ENCODE measurements at places on chromosomes 4 and X.

GRCh38 chrX:153953342-153953830 is 8.9 kb upstream of the RENBP start:
- peak; percentile 77 for DNase-seq

- no peak for DNase-seq
Observed at GRCh38 chr4:139908636-139909437, 243.2 kb downstream of the MGST2 start.

DNA sequence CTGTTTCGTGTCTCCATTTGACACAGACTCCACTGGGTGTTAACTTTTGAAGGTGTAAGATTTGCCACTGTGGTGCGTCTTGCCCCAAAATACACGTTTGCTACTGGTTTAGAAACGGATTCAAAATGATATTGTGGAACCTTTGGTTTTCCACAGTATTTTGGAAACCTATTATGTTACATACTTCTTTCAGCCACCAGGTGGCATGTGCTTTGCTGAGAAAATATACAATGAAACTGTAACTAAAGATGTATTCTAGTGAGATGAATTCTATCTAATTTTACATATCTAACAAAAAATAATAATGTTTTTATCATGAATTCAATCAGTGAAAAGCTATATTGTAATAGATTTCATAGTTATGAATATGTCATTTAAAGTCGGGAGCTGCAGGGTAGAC is 28.4 kb upstream of the SLITRK4 start:
- DNase-seq: no peak

DNA sequence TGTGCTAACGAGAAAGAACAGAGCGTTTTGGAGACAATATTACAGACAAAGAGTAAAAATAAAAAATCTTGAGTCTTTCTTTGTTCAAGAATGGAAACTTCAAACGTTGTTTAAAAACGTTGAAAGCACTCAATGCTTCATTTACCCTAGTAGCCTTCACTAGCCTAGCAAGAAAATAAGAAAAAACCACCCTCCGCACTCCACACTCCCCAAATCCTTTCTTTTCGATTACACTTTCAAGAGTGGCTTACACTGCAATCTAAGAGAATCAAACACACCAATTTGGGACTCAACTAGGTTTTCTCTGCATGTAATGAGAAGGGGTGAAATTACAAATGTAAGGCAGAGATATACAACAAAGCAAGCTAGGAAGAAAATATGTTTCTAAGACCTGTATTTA is 4.7 kb downstream of the TMSB4X start:
- DNase-seq: no peak

GRCh38 chr4:127055357-127055756 is 577.4 kb upstream of the INTU start:
- DNase-seq: no peak

GRCh38 chr4:55343887-55344286 is 2.2 kb upstream of the SRD5A3 start:
- no peak for DNase-seq

DNA sequence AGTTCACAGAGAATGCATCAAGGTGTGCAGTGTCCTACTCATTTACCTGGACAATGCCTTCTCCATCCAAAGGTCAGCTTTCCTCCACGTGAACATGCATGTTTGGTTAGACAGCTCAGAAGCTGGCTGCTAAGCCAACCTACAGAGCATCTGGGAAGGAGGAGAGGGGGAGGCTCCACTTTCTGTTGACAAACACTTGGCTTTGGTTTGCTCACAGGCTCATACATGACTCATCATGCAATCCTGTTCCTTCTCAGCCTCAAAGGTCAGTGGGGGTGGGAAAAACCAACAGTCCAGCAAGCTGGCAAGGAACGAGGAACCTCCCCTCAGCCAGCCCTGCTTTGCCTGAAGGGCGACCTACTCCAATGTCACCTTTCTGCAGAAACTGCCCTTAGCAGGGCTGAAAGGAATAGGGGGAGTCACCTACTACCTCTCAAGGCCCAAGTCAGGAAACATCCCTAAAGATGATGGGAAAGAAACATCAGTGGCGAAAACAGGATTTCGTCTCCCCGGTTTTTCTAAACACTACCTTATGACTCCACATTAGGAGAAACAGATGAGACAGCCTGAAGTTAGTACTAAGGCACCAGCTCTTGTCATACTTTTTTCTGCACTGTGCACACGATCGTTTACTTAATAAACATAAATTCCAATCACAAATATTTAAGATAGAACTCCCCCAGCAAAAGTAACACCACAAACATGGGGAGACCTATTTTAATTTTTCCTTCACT is 37.9 kb downstream of the RELL1 start:
- DNase-seq: no peak

GRCh38 chrX:138534410-138534809 is 177.1 kb downstream of the FGF13 start:
- DNase-seq: no peak

- no peak for DNase-seq
Observed at GRCh38 chrX:118770133-118770760, 42.8 kb downstream of the IL13RA1 start.

- DNase-seq: no peak
Observed at GRCh38 chr4:10371869-10372471, 85.3 kb downstream of the ZNF518B start.

DNA sequence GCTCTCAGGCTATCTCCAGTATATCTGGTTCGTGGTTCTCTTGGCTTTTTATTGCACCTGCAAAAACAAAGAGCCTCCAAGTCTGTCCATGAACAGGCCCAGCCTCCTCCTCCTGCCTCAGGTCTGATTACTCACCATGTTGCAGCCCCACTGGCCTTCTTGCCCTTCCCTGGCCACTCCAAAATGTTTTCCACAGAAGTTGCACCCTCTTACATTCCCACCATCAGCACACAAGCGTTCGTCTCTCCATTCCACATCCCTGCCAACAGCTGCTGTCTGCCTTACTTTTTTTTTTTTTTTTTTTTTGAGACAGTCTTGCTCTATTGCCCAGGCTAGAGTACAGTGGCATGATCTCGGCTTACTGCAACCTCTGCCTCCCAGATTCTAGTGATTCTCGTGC is 86.7 kb downstream of the RFC1 start:
- no peak for DNase-seq

DNA sequence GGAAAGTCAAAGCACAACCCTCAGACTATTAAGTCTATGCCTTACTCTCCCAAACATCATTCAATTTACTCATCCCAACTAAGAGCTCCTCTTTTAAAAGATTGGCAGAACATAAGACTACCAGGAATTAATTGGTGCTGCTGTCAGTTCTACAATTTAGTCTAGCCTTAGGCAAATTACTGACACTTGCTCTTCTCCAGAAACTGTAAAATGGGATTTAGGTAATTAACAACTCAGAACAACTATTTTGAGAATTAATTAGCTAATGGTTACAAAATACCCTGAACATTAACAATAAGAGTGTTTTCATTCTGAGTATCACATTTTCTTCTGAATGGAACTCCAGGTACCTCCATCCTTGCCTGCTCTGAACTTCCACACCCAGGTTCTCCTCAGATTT is 36.2 kb upstream of the RBM47 start:
- no peak for DNase-seq

DNA sequence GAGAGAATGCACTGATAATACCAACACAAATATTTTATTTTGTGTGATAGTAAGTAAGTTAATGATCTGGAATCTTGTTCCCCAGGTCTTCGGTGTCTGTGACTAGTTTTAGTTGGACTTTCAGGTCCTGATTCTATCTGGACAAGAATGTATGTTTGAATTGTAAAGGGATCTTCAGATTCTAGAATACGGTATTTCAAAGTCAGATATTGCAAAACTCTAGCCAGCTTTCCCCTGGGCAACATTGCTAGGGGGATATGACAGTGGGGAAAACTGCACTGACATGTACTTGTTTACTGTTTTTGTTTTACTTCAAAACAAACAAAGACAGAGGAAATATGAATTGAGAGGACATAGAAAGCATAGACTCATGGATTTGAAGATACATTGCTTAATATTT is 489.0 kb downstream of the FAM133A start:
- no peak for DNase-seq

DNA sequence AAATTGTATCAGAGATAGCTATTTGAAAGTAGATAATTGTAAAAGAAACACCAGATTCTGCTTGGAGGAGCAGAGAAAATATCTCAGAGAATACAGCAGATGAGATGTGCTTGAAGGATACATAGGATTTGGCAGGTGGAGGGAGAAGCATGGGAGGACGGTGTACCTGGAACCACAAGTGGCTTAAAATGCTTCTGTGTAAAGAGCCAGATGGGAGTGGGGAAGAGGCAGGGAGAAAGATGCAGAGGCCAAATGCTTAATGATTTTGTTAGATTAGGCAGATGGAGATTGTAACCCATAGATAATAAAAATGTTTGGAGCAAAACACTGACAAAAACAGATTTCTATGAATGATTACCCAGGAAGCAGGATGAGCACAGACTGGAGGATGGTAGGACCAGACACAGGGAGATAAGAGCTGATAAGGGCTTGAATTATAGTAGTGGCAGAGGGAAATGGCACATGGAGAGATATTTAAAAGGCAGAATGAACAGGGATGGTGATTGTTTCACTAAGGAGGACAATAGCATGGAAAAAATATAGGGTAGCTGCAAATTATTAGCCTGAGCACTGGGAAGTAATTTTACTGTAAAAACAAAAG is 145.7 kb upstream of the TBC1D9 start:
- no peak for DNase-seq

DNA sequence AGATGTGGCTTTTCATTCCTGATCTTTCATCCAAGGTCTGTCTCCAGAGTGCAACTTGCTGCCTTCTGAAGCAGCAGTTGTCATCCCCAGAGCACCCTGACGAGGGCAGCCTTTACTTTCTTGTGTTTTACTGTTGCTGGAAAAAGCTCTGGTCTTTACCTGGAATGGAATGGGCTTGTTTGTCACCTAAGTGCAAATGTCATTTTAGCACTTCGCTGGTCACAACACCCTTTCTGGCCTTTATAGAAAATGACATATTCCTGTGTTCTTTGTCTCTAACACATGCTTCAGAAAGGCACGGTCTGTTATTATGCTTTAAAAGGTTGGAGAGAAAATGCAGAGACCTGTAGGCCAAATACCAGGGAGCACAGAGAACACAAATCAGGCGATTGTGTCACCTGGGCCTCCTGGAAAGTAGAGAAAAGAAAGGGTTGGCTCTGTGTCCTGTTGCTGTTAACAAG is 332.7 kb upstream of the IGFBP7 start:
- no peak for DNase-seq

DNA sequence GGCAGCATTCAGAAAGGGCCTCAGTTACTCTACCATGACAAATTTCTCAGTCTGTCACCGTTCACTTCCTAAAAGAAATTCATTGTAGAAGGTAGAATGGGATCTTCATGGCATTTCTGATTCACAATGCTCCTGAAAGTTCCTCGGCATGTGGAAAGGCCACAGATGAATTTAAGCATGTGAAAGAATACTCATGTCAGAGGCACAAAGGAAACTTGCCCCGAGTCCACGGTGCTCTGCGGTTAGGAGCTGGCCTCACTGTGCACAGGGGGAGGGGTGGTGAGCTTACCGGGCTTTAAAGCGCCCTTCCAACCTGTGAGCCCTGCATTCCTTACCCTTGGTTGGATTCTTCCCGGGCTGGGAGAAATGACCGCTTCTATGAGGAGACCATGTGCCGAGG is 9.3 kb downstream of the TKTL1 start:
- DNase-seq: no peak

- DNase-seq: peak; percentile 70
Observed at GRCh38 chrX:12956704-12957534, 18.0 kb upstream of the TMSB4X start.

GRCh38 chr4:104593019-104593418 is 98.3 kb upstream of the CXXC4 start:
- no peak for DNase-seq

- no peak for DNase-seq
Observed at GRCh38 chr4:141570290-141570689, 66.1 kb upstream of the IL15 start.

- peak; percentile 49 for DNase-seq
Observed at GRCh38 chr4:152643153-152644035, 36.4 kb downstream of the TMEM154 start.

DNA sequence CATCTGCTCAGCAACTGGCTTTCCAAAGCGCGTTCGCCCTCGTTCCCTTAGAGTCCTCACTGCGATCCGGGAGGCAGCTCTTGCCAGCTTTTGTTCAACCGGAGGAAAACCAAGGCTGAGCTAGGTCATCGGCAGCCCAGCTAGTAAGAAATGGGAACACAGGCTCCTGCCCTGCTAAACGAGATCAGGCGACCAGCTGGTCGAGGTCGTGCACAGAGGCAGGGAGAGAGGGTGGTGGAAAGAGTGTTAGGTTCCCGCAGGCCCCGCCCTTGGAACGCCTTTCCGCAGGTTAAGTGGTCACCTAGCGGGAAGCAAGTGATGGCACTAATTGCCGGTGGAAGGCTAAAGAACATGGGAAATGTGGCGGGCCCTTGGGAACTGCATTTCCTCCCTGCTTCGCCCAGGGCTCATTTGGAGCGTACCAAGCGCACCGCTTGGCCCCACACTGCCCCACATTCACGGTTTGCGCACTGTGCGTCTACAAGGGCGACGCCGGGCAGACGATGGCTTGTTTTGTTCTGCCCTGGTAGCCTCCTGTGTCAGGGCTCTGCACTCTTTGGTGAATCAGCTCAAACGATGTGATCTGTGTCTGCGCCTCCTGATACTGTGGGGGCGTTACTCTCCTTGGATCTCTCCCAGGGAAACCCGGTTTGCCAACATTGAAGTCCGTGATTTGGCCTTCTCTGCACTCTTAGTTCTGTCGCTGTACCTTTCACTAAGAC is 7.2 kb upstream of the PRDM8 start:
- DNase-seq: no peak

- DNase-seq: peak; percentile 29
Observed at GRCh38 chr4:87058356-87059073, 123.7 kb downstream of the AFF1 start.

- no peak for DNase-seq
Observed at GRCh38 chr4:56870946-56871345, 36.8 kb upstream of the REST start.

GRCh38 chrX:283115-283845 is 2.1 kb downstream of the PLCXD1 start:
- peak; percentile 93 for DNase-seq

GRCh38 chr4:128686810-128687209 is 122.7 kb upstream of the JADE1 start:
- DNase-seq: no peak

DNA sequence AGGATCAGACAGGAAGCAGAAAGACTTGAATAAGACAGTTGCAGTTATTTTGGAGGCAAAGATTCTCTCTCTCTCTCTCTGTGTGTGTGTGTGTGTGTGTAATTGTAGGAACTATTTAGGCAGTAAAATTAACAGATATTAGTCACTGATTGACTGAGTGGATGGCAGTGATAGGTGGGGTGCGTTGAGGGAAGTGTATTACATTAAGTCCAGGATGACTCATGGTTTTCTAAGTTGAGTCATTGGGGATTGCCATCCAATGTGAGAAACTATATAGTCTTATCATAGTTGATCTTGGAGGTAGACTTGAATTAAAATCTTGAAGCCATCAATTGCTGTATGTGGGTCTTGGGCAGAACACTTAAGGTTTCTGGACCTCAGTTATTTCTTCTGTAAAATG is 75.4 kb downstream of the AR start:
- DNase-seq: no peak

Measured in activated CD4-positive, alpha-beta memory T cell treated with anti-CD3 and anti-CD28 coated beads, Interleukin-2, amount 10 ng/mL, durations not matched to agents 7 days and 5 days (primary cell).